ENCODE measurements at places on chromosomes 7 and 10.

- DNase-seq, result no peak
Measured at GRCh38 chr7:153832160-153832559, 220.0 kb upstream of the DPP6 start.

- DNase-seq, result no peak
Measured at GRCh38 chr10:102436312-102436711, 3.9 kb upstream of the CUEDC2 start.

DNA sequence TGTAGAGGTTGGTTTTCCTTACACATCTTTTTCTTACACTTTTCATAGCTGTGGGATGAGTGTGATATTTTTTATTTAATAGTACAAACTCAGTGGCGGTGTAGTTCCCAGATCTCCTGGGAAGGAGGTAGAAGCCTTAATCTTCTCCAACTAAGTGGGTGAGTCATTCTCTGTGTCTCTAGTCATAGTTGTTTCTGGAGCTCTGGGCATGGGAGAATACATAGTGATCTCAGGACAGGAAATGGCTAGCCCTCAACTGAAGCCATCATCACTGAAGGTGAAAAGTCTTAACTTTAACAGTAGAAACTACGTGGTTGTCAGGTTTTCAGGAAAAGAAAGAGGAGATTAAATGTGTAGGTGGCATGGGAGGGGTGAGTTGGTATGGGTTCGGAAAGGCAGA is 319.4 kb upstream of the FZD8 start:
- no peak for DNase-seq

- no peak for DNase-seq
Measured at GRCh38 chr10:1538121-1538520, 199.2 kb downstream of the ADARB2 start.

DNA sequence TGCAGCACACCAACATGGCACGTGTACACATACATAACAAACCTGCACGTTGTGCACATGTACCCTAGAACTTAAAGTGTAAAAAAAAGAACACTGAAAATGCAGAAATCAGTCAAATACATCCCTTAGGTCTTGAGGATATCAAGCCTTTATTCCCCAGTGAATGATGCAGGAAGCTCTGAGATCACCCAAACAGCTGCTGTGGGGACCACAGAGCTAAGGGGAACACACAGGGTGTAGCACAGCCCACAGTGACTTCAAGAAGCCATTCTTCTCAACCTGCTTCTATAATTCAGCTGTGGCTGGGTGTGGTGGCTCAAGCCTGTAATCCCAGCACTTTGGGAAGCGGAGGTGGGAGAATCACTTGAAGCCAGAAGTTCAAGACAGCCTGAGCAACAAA is 314.9 kb downstream of the CALN1 start:
- no peak for DNase-seq

DNA sequence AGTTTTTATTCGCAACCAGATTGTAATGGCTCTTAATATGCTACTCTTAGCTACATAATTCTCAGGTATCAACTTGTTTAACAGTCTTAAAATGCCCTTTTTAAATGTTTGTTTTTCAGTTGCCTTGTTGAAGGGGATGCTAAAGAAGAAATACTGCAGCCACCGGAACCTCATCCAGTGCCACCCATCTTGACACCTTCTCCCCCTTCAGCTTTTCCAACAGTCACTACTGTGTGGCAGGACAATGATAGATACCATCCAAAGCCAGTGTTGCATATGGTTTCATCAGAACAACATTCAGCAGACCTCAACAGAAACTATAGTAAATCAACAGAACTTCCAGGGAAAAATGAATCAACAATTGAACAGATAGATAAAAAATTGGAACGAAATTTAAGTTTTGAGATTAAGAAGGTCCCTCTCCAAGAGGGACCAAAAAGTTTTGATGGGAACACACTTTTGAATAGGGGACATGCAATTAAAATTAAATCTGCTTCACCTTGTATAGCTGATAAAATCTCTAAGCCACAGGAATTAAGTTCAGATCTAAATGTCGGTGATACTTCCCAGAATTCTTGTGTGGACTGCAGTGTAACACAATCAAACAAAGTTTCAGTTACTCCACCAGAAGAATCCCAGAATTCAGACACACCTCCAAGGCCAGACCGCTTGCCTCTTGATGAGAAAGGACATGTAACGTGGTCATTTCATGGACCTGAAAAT is 69.5 kb upstream of the RSBN1L start:
- DNase-seq, result no peak

- no peak for DNase-seq
Measured at GRCh38 chr7:133662830-133663229, 410.0 kb downstream of the EXOC4 start.

DNA sequence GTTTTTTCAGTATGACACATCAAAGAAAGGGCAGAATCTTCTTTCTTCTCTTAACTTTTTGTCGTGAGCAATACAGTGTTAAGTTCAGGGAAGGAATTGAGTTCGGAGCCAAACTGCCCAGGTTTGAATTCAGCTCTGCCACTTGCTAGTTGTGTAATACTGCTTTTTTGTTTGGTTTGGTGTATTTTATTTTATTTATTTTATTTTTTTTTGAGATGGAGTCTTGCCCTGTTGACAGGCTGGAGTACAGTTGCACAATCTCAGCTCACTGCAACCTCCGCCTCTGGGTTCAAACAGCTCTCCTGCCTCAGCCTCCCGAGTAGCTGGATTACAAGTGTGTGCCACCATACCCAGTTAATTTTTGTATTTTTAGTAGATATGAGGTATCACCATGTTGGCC is 539.8 kb upstream of the GALNT17 start:
- DNase-seq, result no peak

GRCh38 chr7:81297317-81297716 is 378.5 kb upstream of the SEMA3C start:
- DNase-seq, result no peak

DNA sequence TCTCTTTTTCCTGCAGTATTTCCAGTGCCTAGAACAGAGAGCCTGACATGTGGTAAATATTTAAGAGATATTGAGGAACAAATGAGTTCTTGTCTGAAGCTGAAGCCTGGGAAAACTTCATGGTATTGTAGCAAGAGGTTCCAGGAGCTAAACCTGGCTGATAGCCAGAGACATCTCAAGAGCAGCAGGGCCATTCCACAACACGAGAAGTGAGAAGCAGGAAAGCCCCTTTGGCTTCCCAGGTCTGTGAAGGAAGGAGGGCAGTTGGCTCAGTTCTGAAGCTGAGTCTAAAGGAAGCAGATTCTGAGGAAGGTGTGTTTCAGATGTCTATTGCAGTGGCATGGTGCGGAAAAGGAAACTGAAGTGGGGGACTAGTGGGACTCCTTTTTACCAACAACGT is 63.8 kb upstream of the FAM204A start:
- no peak for DNase-seq

- peak; percentile 69 for DNase-seq
Measured at GRCh38 chr10:11290156-11290890, 272.7 kb downstream of the CELF2 start.

DNA sequence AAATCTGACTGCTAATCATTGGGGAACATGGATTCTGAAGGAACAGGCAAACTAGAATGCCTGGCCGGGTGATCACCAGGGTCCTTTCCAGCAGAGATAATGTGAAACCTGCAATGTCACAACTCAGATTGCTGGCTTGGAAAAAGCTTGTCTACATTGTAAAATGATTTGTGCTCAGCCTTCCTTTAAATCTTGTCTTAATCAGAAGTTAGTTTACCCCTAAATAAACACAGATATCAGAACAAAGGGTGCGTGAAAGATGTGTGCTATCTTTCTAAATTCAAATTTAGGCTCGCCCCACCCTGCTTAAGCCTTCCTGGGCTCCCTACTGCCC is 26.3 kb downstream of the COBL start:
- DNase-seq, result no peak

- DNase-seq, result no peak
Measured at GRCh38 chr10:80670774-80671173, 133.1 kb downstream of the SH2D4B start.

GRCh38 chr7:573933-574381 is 54.3 kb upstream of the PDGFA start:
- no peak for DNase-seq

- DNase-seq, result no peak
Measured at GRCh38 chr7:73894733-73895551, 34.0 kb downstream of the TMEM270 start.

GRCh38 chr7:125184801-125185200 is 255.2 kb upstream of the POT1 start:
- DNase-seq, result no peak

GRCh38 chr7:36736090-36736898 is 12.0 kb upstream of the AOAH start:
- no peak for DNase-seq

GRCh38 chr7:1032536-1033181 is 11.7 kb upstream of the GPR146 start:
- DNase-seq, result no peak

- DNase-seq, result no peak
Measured at GRCh38 chr10:104424719-104425118, 71.1 kb downstream of the CFAP58 start.

DNA sequence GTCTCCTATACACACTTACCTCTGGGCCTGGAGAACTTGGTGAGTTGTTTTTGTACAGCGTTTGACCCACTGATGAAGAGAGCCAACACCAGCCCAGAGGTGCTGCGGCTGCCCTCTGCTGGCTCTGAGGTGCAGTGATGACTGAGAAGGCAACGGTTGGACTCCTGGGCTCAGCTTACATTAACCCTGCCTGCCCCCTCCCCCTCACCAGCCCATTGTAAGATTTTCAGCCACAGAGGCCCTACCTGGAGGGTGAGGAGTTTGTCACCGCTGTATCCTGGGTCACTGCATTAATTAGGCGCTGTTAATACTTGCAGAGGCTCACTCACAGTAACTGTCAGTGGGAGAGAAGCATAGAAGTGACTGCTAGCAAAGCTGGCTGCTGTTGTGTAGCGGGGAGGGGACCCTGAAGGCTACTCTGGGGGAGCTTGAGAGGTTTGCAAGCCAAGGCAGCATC is 19.0 kb upstream of the ANKRD2 start:
- DNase-seq, result no peak

- no peak for DNase-seq
Measured at GRCh38 chr7:143256932-143257331, 6.3 kb upstream of the GSTK1 start.

DNA sequence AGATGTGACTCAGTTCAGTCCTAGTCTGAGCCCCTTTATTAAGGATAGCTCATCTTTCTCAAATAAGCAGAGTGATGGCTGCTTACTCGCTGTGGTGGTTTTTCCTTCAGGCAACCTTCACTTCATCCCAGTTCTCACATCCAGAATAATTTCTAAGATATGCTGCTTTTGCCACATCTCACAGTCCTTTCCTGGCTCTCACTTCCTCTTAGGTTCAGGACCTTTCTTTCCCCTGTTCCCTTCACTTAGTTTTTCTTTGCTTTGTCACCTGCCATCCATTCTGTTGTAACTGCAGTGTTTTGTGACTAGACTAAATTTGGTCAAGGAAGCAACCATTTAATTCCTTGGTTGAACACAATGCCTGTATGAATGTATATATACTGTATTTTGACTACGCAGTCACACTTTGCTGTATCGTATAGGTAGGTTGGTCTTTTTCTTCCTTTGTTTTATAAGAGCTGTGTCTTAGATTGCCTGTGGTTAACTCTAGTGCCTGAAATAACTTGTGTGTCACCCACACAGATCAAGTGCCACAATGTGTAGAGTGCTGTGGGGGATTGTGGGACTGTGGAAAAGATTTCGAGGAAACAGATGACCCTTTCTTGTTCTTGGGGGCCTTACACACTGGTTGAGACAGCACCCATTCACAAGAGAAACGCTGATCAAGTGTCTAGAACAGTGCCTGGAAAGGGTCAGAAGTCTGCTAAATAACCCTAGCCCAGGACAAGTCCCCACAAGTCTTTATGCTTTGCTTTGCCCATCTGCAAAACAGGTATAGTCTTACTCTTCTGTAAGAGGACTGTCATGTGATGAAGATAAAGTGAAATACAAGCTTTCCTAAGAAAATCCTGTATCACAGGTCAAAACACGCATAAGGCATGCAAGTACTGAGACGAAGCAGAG is 2.6 kb downstream of the ZNF655 start:
- no peak for DNase-seq

- no peak for DNase-seq
Measured at GRCh38 chr7:100847360-100847759, 5.2 kb upstream of the SLC12A9 start.

GRCh38 chr10:63586043-63586442 is 64.8 kb downstream of the REEP3 start:
- DNase-seq, result no peak

- peak; percentile 95 for DNase-seq
Measured at GRCh38 chr7:74272305-74273038, 16.7 kb upstream of the CLIP2 start.

- no peak for DNase-seq
Measured at GRCh38 chr10:51080311-51081006, 6.2 kb downstream of the PRKG1 start.

DNA sequence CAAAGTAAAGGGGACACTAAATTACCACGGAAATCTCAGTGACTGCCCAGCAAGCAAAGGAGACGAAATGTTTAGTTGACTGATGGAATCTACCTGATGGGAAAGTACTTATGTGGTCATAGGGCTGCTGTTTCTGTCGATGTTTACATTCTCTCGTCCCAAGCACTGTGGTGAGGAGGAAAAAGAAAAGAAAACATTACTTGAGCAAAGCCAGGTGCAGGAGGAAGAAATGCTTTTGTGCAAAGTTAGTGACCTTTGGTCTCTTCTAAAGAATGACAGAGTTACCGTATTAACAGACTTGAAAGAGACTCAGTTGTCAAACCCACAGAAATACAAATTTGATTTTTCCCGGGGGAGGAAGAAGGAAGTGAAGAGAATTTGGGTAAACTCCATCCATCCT is 43.3 kb upstream of the FMC1 start:
- no peak for DNase-seq

GRCh38 chr10:78046711-78047269 is 13.1 kb downstream of the RPS24 start:
- no peak for DNase-seq

- no peak for DNase-seq
Measured at GRCh38 chr10:6843481-6843881, 263.4 kb upstream of the PRKCQ start.

- DNase-seq, result no peak
Measured at GRCh38 chr7:22810843-22811242, 11.8 kb downstream of the TOMM7 start.

GRCh38 chr10:16867990-16868389 is 50.8 kb upstream of the RSU1 start:
- no peak for DNase-seq

DNA sequence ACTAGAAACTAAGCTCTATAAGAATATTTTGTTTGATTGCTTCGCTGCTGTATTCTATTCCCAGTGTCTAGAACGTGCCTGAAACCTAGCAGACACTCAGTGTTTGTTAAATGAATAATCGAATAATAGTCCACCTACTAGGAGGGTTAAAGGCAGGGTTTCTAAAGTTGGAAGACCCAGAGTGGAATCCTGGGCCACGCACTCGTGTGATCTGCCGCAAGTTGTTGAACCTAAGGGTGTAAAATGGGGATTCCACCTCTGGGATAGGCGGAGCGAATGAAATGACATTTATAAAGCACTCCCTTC is 702 bp upstream of the AGFG2 start:
- DNase-seq, result no peak
